ENCODE measurements at places on chromosomes 4 and X. TPM values are rescaled to one million over a fixed set of nuclear protein-coding genes. Genes with fewer than 3 reads are reported as not detected.

IQCM gene
- not detected for total RNA-seq

TFE3 gene
- 45.9 TPM for total RNA-seq

ANOS1 gene
- 0.18 TPM for total RNA-seq

GRCh38 chr4:115515366-115515765 lies 401.9 kb upstream of the NDST4 start:
- no peak for DNase-seq

TRPC3 gene
- total RNA-seq = 0.08 TPM

GRCh38 chrX:119041175-119041574 lies 31.6 kb upstream of the CT47C1 start:
- peak; percentile 67 for DNase-seq

DNA sequence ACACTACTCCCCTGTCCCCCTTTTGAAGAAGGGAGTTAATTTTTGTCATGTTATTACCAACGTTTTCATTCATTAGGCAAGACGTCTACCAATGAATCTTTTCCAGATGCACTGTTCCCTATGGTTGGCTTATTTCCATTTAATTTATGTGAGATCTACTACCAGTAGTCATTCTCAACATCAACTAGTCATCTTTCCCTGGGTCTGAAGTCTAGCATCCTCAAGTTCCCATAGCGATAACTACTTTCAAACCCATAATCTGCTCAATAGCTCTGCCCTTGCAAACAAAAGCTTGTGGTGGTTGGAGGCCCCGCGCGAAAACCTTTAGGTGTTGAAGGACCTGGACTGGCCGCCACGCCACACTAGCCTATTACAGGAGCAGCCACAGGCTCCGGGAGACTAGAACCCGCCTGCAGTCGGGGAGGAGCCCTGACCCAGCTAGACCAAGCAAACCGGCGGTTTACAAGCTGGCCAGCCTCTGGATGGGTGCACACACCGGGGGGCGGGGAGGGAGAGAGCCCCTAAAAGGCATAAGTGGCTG lies 746 bp downstream of the PPAT start:
- DNase-seq = no peak

PPP1R2C gene
- not detected for total RNA-seq

DNA sequence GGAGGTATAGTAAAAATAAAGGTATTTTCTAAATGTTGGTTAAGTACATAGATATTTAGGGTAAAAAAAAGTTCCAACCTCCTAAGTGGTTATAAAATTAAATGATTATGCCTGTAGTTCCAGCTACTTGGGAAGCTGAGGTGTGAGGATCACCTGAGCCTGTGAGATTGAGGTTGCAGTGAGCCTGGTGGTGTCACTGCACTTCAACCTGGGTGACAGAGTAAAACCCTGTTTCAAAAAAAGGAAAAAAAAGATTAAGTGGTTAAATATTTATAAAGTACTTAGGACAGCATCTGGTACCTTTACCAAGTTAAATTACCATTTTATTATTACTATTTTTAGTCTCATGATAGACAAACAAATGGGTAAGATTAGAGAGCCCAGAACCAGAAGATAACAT lies 1801.0 kb downstream of the C4orf33 start:
- no peak for DNase-seq

GRCh38 chr4:185222598-185222997 lies 13.2 kb downstream of the SNX25 start:
- no peak for DNase-seq

FGFR3 gene
- total RNA-seq = 8.2 TPM

PNCK gene
- 2.3 TPM for total RNA-seq

SOX3 gene
- total RNA-seq = not detected

ADH1C gene
- not detected for total RNA-seq

- no peak for DNase-seq
Measured at GRCh38 chrX:79336869-79337815, 30.0 kb downstream of the ITM2A start.

DNA sequence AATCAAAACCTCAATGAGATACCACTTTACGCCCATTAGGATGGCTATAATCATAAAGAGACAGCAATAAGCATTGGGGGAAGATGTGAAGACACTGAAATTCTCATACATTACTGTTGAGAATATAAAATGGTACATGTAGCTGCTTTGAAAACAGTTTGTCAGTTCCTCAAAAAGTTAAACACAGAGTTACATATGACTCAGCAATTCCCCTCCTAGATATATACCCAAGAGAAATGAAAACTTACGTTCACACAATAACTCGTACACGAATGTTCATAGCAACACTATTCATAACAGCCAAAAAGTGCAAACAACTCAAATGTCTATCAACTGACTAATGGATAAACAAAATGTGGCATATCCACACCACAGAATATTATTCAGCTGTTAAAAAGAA lies 36.6 kb downstream of the PHF8 start:
- DNase-seq = no peak

- no peak for DNase-seq
Measured at GRCh38 chrX:21933077-21933476, 7.4 kb upstream of the SMS start.

DNA sequence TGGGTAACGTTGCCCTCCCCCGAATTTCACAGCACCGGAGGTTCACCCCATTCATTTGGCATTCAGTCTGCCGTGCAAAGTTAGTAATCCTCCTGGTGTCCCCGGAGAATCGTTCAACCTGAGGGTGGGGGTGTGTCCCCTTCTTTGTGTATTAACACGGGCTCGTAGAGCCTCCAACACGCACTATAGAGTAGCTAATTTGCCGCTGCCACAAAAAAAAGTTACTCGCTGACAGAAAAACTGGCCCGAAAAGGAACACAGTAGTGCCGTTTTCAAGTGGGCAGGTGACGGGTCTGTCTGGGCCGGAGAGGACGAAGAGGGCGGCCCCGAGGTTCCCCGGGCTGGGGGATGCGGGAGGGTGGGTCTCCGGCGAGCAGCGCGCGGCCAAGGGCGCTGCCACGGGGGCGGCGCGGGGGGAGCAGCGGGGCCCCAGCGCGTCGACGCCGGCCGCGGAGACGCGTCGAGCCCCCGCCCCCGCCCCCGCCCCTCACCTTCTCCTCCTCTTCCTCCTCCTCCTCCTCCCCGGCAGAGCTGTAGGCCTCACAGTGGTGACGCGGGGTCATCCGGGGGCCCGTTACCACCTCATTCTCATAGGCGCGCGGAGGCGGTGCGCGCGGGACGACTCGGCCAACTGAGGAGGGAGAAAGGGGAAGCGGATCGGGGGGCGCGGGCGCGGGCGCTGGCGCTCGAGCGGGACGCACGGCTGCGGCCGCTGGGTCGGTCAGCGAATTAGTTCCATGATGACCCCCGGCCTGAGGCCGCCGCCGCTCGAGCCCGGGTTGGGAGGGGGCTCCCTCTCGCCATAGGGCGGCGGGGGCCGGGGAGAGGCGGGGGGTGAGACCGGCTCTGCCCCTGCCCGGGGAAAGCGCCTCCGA lies 571 bp downstream of the CCNI start:
- DNase-seq = no peak

GRCh38 chrX:68180579-68180978 lies 252.7 kb downstream of the OPHN1 start:
- no peak for DNase-seq

GRCh38 chr4:101824500-101824899 lies 34.0 kb downstream of the BANK1 start:
- DNase-seq = no peak

DNA sequence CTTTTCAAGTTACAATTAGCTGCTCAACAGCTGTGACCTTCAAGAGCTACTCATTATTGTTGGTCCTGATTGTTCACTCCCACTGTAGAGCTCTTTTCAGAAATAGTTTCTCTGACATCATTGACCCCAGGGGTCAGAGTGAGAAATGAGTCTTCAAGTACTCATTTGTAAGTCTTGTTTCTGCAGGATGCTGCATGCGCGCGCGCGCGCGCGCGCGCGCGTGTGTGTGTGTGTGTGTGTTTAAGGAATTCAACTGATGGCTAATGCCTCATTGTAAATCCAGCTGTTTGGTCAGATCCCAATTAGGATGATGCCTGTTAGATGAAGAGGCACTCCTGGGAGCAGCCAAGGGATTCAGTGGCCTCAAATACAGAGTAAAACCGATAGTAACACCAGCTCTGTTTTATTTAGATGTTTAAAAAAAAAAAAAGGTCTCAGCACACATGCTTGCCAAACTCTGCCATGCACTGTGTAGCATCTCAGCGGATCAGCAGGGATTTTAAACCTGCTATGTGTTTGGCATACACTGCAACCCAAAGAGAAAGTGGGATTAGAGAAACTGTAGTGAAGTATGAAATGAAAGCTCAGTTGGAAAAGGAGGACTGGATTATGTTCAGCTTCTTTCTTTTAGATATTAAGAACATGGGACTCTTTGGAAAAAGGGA lies 332.3 kb downstream of the ADGRL3 start:
- no peak for DNase-seq

SLC25A53 gene
- total RNA-seq = 9.8 TPM

NCAPG gene
- total RNA-seq = 31.0 TPM

- no peak for DNase-seq
Measured at GRCh38 chrX:23737413-23737812, 5.7 kb downstream of the ACOT9 start.

CYLC1 gene
- total RNA-seq = not detected

GRCh38 chrX:68690936-68691501 lies 43.6 kb downstream of the STARD8 start:
- DNase-seq = no peak

- no peak for DNase-seq
Measured at GRCh38 chrX:132181364-132181763, 37.9 kb downstream of the RAP2C start.

GRCh38 chrX:102341867-102342266 lies 94.9 kb downstream of the NXF2 start:
- DNase-seq = no peak

- no peak for DNase-seq
Measured at GRCh38 chr4:141459020-141459419, 177.4 kb upstream of the IL15 start.

- no peak for DNase-seq
Measured at GRCh38 chr4:32931475-32931874, 2211.3 kb downstream of the PCDH7 start.

LRAT gene
- not detected for total RNA-seq

DNA sequence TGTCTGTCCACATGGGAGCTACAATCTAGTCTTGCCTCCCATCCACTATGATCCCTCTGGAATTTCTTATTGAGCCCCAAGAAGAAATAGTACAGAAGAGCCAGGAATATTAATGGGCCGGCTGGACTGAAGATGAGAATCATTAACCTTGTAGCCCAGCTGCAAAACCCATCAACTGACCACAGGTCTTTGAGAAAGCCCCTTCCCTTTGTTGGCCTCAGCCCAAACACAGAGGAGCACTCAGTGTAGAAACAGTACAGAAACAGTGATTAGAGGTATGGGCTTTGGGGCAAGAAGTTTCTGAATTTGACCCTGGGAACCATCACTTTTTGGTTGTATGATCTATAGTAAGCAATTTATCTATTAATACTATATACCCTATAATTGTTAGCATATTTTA lies 76.8 kb upstream of the RAB40AL start:
- DNase-seq = no peak

- DNase-seq = no peak
Measured at GRCh38 chr4:47642191-47642830, 157.2 kb downstream of the ATP10D start.

DNA sequence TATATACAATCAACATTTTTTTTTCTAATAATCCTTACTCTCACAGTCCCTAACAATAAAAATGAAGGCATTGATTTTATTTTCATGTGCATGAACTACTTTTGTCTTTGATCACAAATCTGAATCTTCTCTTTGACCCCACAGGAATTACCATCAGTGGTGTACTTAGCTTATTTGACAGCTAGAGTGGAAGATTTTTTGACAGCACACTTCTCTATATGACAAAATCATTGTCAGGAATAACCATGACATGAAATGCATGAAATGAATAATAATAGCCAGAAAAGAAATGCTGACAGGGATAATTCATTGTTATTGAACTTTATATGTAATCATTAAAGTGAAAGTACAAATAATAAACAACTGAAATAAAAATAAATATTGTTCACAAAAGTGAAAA lies 604.2 kb downstream of the EPHA5 start:
- no peak for DNase-seq

GRCh38 chr4:108649863-108650211 lies 562 bp upstream of the OSTC start:
- DNase-seq = no peak

GRCh38 chr4:152729466-152729865 lies 49.7 kb upstream of the TMEM154 start:
- DNase-seq = no peak

DNA sequence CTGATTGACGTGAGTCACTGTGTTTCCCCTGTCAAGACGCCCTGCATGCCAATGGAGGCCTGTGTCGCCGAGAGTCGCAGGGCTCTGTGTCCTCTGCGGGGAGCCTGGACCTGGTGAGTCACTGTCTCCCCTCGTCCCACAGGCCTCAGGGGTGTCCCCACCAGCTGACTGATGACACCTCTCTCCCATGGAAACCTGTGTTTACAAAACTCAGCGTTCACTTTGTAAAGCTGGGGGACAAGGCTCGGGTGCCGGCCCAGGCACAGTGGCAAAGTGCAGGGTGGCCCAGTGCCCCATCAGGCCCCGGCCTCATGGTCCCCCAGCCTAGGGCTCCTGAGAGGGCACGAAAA lies 21.2 kb upstream of the HGFAC start:
- no peak for DNase-seq

- DNase-seq = no peak
Measured at GRCh38 chrX:120753413-120754251, 122.0 kb downstream of the CT47B1 start.

DNA sequence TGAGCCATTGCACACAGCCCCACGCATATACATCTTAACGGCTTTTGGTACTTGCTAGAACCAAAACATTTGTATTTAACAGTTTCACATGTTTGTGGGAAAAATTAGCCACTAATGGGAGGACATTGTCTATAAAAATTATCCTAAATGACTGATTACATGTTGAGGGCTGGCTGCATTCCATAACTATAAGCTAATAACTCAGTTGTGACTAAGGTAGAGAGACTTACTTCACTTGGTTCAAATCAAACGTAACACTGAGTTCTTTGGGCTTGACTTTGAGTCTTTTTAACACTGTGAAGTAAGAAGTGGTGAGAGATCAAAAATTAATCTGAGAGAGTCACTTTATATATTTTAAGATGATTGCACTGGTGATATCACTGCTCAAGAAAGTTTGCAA lies 47.9 kb upstream of the PGRMC2 start:
- DNase-seq = no peak

TKTL2 gene
- not detected for total RNA-seq

GRCh38 chrX:38879631-38880220 lies 78.5 kb downstream of the MID1IP1 start:
- no peak for DNase-seq

TMEM255A gene
- total RNA-seq = 0.31 TPM

GRCh38 chr4:37735578-37735977 lies 49.4 kb upstream of the RELL1 start:
- DNase-seq = no peak

KLHL13 gene
- 0.82 TPM for total RNA-seq
